Activated CD4-positive, alpha-beta T cell treated with anti-CD3 and anti-CD28 coated beads for 48 hours (primary cell): ENCODE measurements at places on chromosomes 12 and 14.

- DNase-seq, result no peak
Observed at GRCh38 chr14:65038966-65039365, 52.3 kb downstream of the FNTB start.

GRCh38 chr12:67155863-67156262, 113.3 kb upstream of the CAND1 start:
- no peak for DNase-seq

- no peak for DNase-seq
Observed at GRCh38 chr12:27190761-27191160, 53.3 kb upstream of the STK38L start.

GRCh38 chr12:51005671-51006070, 20.5 kb downstream of the SLC11A2 start:
- no peak for DNase-seq

DNA sequence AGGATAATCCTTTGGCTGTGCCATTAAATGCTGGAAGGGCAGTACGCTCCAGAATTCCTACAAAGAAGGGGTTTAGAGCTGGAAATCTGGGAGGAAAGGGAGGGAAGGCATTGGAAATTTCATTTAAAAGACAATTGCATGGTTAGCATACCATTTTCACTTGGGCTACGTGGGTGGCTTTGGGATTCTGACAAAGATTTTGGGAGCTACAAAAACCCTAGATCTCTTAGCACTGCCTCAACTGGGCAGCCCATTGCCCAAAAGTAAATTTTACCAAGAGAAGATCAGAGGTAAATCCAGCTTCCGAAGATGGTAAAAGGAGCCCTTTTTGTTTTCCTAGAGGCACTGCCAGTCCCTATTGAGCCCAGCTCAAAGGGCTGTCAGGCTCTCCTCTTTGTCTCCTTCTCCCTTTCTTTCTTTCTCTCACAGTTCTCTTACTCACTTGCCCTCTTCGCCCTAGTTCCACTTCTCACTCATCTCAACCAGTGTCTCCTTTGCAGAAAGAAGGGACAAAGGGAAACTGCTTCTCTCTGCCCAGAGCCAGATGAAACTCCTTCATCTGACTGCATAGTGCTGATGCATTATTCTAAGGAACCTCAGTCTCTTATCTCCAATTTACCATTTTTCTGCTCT, 125.4 kb upstream of the PLEKHA5 start:
- DNase-seq, result no peak

- DNase-seq, result no peak
Observed at GRCh38 chr14:54771411-54772027, 131.1 kb downstream of the GCH1 start.
